ENCODE measurements at places on chromosomes 12 and 14. TPM values are rescaled to one million over a fixed set of nuclear protein-coding genes. Genes with fewer than 3 reads are reported as not detected.

CD69 gene
- polyA plus RNA-seq, result not detected

ITGA7 gene
- 42.7 TPM for polyA plus RNA-seq

ANO4 gene
- polyA plus RNA-seq, result 11.7 TPM

- no peak overlapping the region for H3K27ac ChIP-seq
- no peaks in the 10 kb centered on the region for H3K27me3 ChIP-seq
- no peaks in the 10 kb centered on the region for H3K4me1 ChIP-seq
- no peaks in the 10 kb centered on the region for H3K36me3 ChIP-seq
- H3K4me3 ChIP-seq, result no peak overlapping the region
Observed at GRCh38 chr14:93606091-93606490, 175.4 kb downstream of the UNC79 start.

DNA sequence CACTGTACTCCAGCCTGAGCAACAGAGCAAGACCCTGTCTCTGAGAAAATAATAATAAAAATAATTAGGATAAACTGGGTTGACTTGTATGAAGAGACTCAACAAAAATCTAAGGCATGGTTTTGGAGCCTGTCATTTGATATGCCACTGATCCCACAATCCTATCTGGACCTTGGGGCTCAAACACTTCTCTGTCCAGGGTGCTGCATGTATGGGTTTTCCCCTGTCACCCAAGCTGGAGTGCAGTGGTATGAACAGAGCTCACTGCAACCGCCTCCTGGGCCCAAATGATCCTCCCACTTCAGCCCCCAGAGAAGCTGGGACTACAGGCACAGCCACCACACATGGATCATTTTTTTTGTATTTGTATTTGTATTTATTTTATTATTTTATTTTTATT lies 5.3 kb upstream of the VSIG10 start:
- DNase-seq, result no peak
- peaks cover 2% of the 10 kb centered on the region for H3K4me1 ChIP-seq
- H3K4me3 ChIP-seq, result no peak overlapping the region
- H3K27me3 ChIP-seq, result no peaks in the 10 kb centered on the region
- H3K36me3 ChIP-seq, result no peaks in the 10 kb centered on the region
- H3K27ac ChIP-seq, result no peak overlapping the region

DNA sequence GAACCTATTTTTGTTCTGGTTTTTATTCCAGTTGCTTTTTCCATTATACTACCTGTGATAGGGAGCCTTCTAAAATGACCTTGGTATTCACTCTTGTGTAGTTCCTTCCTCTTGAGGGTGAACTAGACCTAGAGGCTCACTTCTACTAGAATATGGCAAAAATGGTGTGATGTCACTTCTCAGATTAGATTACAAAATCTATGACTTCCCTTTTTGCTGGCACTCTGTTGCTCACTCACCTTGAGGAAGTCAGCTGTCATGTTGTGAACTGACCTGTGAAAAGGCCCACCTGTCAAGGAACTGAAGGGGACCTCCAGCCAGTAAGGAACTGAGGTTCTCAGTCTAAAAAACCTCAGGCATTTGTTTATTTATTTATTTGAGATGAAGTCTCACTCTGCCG lies 5.7 kb downstream of the MIPOL1 start:
- no peaks in the 10 kb centered on the region for H3K36me3 ChIP-seq
- H3K4me1 ChIP-seq, result no peaks in the 10 kb centered on the region
- no peak overlapping the region for H3K27ac ChIP-seq
- no peaks in the 10 kb centered on the region for H3K27me3 ChIP-seq

DNA sequence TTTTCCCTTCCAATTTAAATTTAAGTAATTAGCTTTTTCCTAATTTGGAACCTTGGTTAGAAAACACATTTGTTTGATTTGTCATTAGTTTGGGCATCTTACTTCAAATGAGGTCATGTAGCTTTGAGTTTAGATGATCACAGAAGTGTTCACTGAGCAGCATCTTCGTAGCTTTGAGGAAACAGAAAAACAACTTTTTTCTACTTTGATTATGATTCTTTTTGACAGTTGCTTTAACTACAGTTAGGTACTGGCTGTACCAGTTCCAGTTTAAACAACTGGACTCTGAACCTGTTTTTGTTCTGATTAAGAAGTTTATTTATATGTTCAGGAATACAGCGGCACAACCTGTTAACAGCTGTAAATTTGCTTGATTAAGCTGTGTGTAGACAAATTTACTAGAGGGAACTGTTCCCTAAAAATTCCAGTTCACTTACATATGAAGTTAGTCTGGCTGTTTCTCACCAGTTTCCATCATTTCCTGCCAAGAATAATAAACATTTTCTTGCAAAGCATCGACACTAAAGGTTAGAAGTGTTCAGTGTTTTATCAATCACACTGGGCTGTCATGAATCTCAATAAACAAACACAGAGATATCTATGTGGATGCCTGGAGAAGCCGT lies 191.9 kb downstream of the RAD51B start:
- peak; percentile 88 for DNase-seq
- H3K4me3 ChIP-seq, result no peak overlapping the region
- H3K4me1 ChIP-seq, result no peaks in the 10 kb centered on the region
- no peak overlapping the region for H3K27ac ChIP-seq

DNA sequence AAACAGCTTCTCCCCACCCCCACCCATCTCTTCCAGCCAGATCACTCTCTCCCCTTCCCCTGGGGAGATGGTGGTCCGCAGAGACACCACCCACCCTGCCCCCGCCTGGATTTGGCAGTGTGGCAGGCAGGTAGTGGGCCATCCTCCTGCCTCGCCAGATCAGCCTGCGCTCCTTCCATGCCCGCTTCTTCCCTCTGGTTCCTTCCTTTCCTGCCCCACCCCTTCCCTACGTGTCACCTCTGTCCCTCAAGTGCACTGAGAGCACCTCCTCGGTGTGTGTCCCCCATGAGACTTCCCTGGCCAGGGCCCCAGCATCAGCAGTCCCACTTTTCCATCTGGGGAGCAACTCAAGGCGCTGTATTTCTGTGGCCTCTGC lies 632 bp downstream of the NYNRIN start:
- H3K4me1 ChIP-seq, result peaks cover 11% of the 10 kb centered on the region
- DNase-seq, result no peak
- no peaks in the 10 kb centered on the region for H3K27me3 ChIP-seq
- H3K27ac ChIP-seq, result no peak overlapping the region

- no peak overlapping the region for H3K4me3 ChIP-seq
- DNase-seq, result no peak
- no peaks in the 10 kb centered on the region for H3K4me1 ChIP-seq
- H3K27me3 ChIP-seq, result no peaks in the 10 kb centered on the region
- H3K36me3 ChIP-seq, result no peaks in the 10 kb centered on the region
Observed at GRCh38 chr14:102878174-102878969, 44.1 kb upstream of the AMN start.

GRCh38 chr14:100440758-100441203 lies 117.6 kb downstream of the SLC25A47 start:
- H3K4me3 ChIP-seq, result no peak overlapping the region
- no peaks in the 10 kb centered on the region for H3K27me3 ChIP-seq
- H3K36me3 ChIP-seq, result no peaks in the 10 kb centered on the region
- no peak overlapping the region for H3K27ac ChIP-seq
- no peak for DNase-seq
- H3K4me1 ChIP-seq, result no peaks in the 10 kb centered on the region

GRCh38 chr12:24668563-24668962 lies 280.3 kb downstream of the BCAT1 start:
- DNase-seq, result peak; percentile 33
- H3K36me3 ChIP-seq, result no peaks in the 10 kb centered on the region
- H3K27ac ChIP-seq, result no peak overlapping the region
- no peaks in the 10 kb centered on the region for H3K27me3 ChIP-seq

DNA sequence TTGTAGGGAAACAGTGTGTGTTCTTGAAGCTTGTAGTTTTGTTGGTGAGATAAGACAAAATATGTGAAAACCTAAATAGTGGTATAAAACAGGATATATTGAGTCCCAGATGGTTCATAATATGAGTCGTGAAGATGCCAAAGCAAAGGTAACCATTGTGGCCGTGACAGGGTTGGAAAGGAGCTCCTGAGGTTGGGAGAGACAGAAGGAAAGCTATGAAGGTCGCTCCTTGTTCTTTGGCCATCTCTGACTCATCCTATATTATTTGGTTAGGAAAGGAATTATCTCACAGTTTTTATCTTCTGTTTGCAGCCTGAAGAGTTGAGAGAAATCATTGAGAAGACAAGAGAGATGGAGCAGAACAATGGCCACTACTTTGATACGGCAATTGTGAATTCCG lies 27.1 kb downstream of the ATP6V1D start:
- H3K4me1 ChIP-seq, result no peaks in the 10 kb centered on the region
- H3K27me3 ChIP-seq, result no peaks in the 10 kb centered on the region
- H3K4me3 ChIP-seq, result no peak overlapping the region
- peaks cover 5% of the 10 kb centered on the region for H3K36me3 ChIP-seq
- H3K27ac ChIP-seq, result no peak overlapping the region

DNA sequence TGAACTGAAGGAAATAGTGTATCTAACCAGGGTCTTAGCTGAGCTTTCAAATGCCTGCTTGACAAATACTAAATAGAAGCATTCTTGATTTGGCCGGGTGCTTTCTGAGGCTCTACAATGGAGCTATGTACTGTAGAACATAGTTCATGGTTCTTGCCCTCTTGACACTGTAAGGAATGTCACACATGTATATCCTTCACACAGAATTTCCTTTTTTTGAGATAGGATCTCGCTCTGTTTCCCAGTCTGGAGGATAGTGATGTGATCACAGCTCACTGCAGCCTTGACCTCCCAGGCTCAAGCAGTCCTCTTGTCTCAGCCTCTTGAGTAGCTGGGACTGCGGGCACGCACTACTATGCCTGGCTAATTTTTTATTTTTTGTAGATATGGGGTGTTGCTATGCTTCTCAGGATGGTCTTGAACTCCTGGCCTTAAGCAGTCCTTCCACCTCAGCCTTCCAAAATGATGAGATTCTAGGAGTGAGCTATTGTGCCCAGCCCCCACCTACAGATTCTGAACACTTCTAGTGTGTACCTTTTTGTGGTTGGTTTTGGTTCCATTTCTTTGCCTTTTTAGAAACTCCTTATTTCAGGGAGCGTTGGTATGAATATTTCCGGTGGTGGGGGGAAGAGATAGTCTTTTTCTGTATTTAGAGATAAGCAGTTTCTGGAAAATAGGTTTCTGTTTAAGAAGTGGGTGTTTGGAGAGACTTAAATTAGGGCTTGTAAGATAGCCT lies 4.2 kb downstream of the MLXIP start:
- peaks cover 18% of the 10 kb centered on the region for H3K4me1 ChIP-seq
- H3K36me3 ChIP-seq, result peaks cover 7% of the 10 kb centered on the region
- peak overlapping the region; percentile 7 for H3K4me3 ChIP-seq
- no peaks in the 10 kb centered on the region for H3K27me3 ChIP-seq
- DNase-seq, result no peak
- no peak overlapping the region for H3K27ac ChIP-seq

- peak; percentile 65 for DNase-seq
- no peaks in the 10 kb centered on the region for H3K36me3 ChIP-seq
- H3K4me1 ChIP-seq, result no peaks in the 10 kb centered on the region
- H3K4me3 ChIP-seq, result no peak overlapping the region
Observed at GRCh38 chr12:107152315-107152714, 59.0 kb upstream of the CRY1 start.

Measured in fibroblast of lung (primary cell).